ENCODE measurements at places on chromosomes 5 and 9.

DNA sequence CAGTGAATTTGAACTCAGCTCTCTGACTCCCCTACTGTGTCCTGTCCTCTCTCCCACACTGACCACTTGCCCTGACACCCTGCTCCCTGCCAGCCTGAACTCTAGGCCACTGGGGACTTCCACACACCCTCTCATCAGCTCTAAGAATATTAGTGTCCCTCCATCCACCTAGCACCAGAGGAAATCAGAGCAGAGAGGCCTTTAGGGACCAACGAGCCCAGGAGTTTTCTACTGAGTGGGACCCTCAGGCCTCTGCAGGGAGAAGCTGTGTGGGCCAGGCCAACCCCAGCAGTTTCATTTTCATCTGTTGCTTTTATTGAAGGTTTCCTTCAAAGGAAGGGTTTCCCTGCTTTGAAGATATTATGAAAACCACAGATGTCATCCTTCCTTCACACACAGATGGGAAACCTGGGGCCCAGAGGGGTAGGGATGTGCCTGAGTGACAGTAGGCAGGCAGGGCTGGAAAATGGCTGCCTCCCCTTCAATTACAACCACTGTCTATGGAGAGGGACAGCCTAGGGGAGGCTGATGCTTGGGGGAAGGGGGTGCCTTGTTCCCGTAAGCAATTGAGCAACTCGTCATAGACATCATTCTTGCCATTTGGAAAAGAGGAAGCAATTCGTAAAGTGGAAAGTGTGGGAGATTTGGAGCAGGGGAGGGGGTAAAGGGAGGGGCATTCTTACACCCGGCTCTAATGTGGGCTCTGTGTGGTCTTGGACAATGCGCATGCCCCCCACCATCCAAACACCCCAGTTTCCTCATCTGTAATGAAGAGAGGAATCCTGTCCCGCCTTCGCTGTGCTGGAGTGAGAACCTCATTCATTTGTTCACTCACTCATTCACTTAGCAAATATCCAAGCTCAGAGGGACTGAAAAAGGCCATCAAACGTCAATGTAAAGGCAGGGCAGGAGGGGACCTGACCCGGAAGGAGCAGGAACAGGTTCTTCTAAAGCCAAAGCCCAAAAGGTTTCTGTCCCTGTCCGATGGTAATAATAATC, 3.9 kb downstream of the GLIPR2 start:
- peak; percentile 44 for DNase-seq

- no peak for DNase-seq
Observed at GRCh38 chr5:178671602-178672144, 44.8 kb upstream of the CLK4 start.

DNA sequence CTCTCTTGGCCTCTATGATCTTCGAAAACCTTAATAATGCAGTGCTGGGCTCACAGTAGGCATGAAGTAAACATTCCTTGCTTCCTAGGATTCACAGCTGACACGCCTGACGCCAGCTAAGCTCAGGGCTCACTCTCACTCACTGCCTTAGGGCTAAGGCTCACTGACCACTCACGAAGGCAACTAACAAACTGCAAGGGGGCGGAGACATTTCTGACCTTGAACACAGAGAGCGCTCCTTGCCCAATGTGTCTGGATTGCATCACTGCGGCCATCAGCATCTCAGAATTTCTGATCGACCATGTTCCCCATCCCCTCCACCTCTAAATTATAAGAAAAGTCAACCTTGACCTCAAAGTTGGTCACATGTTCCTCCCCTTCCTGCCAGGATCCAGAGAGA, 372.6 kb downstream of the EBF1 start:
- no peak for DNase-seq

DNA sequence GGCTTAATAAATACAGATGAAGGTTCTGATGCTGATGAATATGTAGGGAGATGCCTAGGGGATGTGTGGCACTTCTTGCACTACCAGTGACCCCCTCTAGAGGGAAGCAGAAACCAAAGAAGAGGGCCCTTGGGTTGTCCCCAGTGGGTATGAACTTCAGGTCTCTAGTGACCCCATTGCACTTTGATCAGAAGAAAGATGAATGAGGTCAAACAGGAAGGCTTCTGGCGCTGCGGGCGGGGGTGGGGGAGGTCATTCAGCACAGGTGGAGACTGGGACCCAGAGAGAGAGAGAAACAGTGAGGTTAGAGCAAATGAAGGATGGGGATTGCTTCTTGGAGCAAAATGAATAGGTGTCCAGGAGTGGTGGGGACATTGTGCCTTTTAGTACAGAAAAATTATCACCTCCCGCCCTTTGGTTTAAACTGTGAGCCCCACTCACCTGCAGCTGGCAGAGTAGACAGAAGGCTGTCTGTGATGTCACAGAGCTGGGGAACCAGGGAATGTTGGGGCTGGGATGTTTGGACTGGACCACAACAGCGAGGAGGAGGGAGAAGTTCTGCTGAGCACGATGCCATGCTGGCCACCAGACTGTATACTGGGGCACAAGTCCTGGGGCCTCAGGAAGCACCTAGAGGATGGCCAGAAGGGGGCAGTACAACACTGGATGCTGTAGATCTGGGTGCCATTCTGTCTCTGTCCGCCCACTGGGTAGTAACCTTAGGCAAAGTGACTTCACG, at the start of gene TEX48:
Gene TEX48 (minus strand): TSS at position 599 of the 739 bp plus-strand sequence. CDS start 10,469 bp downstream, outside the sequence.
- DNase-seq = peak; percentile 83

GRCh38 chr5:175679411-175679810, 21.5 kb downstream of the HRH2 start:
- no peak for DNase-seq

DNA sequence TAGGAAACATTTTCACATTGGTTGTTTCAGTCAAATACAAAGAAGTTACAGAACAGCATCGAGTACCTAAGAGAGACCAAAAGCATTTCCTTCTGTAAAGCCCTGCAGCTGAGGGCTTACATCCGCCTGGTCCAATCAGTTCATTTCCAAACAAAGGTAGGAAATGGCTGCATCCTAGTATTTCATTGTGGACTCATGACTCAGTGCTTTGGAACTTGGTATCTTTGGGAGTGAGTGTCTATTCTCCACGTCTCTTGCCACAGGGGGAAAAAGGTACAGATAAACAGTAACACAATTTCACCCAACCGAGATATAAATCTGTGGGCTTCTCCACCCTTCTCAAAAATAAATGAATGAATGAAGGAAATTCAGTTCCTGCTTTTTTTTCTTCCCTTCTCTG, 75.4 kb downstream of the NFIB start:
- DNase-seq = no peak

GRCh38 chr5:10307206-10308148, at the start of gene CMBL:
Gene CMBL, minus strand, starts transcription at chr5:10307902. Its CDS starts 17,140 bp downstream, at chr5:10290762.
- peak; percentile 9 for DNase-seq

- no peak for DNase-seq
Observed at GRCh38 chr5:163165277-163165676, 272.1 kb upstream of the CCNG1 start.

DNA sequence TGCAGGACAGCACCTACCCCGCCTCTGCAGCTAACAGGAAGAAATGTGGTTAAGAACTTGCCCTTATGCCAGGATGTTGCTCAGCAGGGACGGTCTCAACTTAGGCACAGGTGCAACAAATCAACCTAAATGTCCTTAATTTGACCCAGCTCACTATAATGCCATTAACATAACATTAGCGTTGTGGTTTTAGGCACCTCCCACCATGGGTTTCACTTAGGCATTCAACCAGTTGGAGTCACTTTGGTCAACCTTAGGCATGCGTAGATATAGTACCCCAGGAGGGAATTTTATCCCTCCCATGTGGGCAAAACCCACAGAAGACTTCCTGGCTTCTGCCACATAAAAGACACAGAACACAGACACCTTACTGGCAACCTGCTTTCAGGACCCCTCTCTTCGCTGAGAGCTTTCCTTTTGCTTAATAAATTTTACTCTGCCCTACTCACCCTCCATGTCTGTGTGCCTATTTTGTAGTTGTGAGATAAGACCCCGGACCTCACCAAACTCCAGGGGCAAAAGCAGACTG, 8.7 kb upstream of the ERAP1 start:
- DNase-seq = peak; percentile 83

DNA sequence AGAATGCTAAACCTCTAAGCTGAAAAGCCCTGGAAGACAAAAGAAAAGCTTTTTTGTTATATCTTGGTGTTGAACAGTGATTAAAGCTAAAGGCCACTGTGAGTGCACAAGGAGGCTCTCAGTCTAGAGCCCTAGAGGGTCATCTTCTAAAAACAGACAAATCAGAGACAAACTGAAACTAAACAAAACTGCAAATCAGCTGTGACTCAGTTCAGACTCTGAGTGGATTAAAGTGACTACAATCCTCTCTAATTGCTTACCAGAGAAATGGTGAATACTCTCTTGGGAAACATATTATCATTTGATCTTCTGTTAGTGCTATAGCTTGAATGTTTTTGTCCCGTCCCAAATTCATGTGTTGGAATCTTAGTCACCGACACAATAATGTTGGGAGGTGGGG, 491.9 kb downstream of the CDH18 start:
- DNase-seq = no peak

- DNase-seq = no peak
Observed at GRCh38 chr5:2912741-2913140, 161.3 kb upstream of the IRX2 start.

DNA sequence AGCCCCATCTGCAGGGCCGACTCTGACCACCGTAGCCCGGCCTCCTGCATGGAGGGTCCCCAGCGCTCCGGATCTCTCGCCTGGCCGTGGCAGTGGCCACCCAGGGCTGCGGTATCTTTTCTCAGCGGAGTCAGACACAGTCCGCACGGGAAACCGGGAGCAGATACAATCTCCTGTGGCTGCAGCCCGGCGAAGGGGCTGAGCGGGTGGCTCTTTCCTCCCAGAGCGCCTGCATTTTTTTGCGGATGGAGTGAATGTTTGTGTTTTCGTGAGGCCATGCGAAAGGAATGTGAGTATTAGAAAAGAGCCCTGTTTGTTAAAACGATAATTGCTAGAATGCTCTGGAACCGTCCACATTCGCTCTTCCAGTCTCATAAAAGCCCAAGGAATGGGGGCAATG, 53.4 kb upstream of the PTCH1 start:
- DNase-seq = no peak

GRCh38 chr9:136667214-136667939, 4.7 kb downstream of the EGFL7 start:
- no peak for DNase-seq

DNA sequence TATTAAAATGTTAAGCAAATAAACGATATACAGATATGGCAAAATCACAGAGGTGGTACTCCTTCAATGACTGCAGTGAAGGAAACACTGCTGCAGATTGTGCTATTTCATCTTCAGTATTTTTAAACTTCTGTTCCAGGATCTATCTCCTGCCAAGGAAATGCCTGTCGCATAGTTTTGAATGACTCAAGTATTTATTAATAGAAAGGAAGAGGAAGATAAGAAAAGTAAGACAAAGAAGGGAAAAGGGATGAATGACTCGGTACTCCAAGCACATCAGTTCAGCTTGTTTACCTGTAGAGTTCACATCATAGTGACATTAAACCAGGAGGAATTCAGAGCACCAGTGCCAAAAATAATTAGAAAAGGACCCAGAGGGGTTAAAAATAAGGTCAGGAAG, 5.1 kb upstream of the GPX8 start:
- DNase-seq = no peak

DNA sequence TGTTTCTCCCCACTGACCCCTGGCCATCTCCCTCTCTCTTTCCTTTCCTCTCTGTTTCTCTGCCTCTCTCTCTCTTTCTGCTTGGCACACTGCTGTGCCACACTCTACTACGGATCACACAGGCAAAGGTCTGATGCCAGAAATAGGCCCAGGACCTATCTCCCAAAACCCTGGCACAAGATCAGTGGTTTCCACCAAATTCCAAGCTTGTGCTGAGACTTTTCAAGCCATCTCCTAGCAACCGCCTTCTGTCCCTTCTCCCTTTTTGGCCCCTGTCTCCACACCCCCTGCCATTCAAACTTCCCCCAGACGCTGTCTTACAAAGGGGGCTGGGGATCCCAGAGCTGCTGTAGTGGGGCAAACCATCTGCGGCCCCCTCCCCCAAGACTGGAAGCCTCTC, 38.5 kb upstream of the RARS1 start:
- DNase-seq = no peak

DNA sequence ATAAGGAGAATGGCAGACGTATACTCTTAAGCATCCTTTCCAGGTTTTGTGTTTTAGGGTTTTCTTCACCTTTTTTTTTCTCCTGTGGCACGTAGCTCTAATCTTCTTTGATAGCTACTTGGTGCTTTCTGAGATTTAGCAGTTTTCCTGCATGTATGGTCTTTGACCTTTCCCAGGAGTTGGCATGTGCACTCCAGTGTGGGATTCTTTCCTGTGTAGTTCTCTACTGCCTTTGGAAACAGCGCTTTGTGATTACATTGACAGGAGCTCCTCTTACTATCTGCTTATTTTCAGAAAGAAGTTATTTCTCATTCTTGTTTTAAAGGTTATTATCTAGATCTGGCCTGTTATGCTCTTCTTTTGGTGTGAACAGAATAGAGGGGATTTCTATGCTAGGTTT, 65.5 kb downstream of the UNC13B start:
- no peak for DNase-seq

GRCh38 chr5:160835818-160836528, 16.0 kb downstream of the ATP10B start:
- no peak for DNase-seq

DNA sequence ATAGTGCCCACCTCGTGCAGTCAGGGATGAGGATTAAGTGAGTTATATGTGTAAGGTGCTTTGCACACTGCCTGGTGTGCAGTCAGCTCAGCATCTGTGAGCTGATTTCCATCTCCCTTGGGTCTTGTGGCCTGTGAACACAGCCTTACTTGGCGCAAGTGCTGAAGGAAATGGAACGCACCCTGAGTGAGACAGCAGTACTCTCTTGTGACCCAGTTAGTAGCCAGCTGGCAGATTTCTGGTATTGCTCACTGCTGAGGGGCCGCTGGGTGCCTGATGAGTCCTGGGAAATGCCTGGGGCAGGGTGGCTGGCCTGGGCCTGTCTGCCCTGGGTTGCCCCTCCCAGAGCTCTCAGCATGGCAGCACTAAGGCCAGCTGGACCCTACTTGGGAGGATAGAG, 90.9 kb upstream of the BOD1 start:
- DNase-seq = peak; percentile 34

GRCh38 chr5:165573445-165573844, 2068.0 kb downstream of the MAT2B start:
- no peak for DNase-seq

- no peak for DNase-seq
Observed at GRCh38 chr9:28365728-28366127, 792.4 kb upstream of the C9orf72 start.

DNA sequence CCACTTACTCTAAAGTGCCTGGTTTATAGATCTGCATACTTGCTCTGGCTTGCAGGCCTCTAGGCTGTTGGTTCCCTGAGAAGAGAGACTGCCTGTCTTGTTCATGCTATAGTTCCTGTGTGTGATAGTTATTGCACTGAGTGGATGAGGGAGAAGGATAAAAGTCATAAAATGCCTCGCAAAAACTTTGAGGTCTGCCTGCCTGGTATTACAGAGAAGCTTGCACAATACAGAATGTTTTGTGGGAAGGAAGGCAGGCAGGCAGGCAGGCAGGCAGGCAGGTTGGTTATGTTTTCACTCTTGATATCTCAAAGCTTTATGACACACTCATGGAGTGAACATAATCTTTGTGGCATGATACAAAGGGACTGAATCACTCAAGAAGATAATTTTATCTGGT, 287.1 kb downstream of the SLIT3 start:
- no peak for DNase-seq

Data from CD4-positive, alpha-beta T cell treated with Interleukin-1 beta for 1 hour (primary cell).